ENCODE measurements at places on chromosomes 13 and 19.

GRCh38 chr19:5567360-5567969, at the start of gene TINCR:
TINCR (minus strand) TSS chr19:5567953.
- no peak for DNase-seq

GRCh38 chr13:42673677-42674076, 99.7 kb downstream of the TNFSF11 start:
- no peak for DNase-seq

DNA sequence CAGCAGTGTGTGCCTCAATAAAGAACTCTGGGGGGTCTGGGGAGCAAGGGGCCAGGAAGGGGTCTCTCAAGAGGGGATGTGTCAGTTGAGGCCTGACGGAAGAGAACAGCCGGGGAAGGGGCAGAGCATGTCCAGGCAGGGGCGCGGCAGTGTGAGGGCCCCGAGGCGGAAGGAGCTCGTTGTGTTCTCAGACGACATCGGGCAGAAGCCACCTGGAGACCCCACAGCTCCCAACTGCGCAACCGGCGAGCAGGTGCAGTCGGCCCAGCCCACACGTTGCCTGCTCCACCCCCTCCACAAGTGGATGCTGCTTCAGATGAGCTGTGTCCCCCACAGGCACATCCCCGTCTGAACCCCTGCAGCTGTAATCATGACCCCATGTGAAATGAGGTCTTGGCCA, 4.9 kb downstream of the CACTIN start:
- no peak for DNase-seq

GRCh38 chr13:112966776-112967175, 2.2 kb upstream of the MCF2L start:
- no peak for DNase-seq

GRCh38 chr19:4360081-4360569, 16.8 kb downstream of the MPND start:
- no peak for DNase-seq

GRCh38 chr13:68834375-68834774, 1273.3 kb upstream of the ATXN8OS start:
- no peak for DNase-seq

- no peak for DNase-seq
These were observed 228.6 kb upstream of the KLHL1 start for GRCh38 chr13:70336866-70337265.

- peak; percentile 43 for DNase-seq
These were observed 178.3 kb downstream of the EFNB2 start for GRCh38 chr13:106357198-106357597.

- DNase-seq = no peak
These were observed 9.6 kb upstream of the TCF3 start for GRCh38 chr19:1661995-1662394.

- DNase-seq = no peak
These were observed 819.5 kb downstream of the DIAPH3 start for GRCh38 chr13:59343993-59344822.

GRCh38 chr19:32910874-32911273, 41.3 kb upstream of the SLC7A9 start:
- no peak for DNase-seq

DNA sequence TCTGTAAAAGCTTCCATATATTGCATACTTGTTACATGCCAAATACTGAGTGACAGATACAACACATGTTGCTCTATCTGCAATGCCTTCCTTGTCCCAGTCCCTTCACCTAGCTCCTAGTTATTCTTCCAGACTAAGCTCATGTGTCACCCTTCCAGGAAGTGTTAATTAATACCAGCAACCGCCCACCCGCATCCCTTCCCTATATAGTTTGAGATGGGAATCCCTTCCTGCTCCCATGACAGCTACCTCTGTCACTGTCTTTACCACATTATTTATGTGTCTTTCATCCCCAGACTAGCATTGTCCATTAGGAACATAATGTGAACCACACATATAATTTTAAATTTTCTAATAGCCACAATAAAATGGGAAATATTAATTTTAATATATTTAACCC, 49.5 kb upstream of the FRY start:
- DNase-seq = no peak

- DNase-seq = no peak
These were observed 59.2 kb downstream of the STK24 start for GRCh38 chr13:98517576-98518310.

- DNase-seq = no peak
These were observed 9.8 kb downstream of the MEDAG start for GRCh38 chr13:30915691-30916541.

GRCh38 chr13:111202156-111202621, 87.1 kb downstream of the ARHGEF7 start:
- DNase-seq = no peak

- DNase-seq = no peak
These were observed 21.2 kb downstream of the PRAM1 start for GRCh38 chr19:8481201-8481600.

DNA sequence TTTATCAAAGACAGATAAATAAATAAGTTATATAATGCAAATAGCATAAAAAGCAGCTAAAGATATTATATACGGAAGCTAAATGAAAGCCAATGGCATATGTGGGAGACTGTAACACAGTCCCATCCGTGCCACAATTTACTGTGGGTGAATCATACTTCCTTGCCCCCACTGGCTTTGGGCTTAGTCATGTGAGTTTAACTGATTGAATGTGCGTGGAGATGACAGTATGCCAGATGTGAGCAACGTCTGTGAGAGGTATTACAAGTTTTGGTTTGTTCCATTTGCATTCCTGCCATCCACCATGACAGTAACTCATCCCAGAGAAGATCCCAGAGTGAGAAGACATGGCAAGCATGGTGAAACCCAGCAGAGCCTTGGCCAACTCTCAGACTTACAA, 340.0 kb downstream of the SUCLA2 start:
- peak; percentile 79 for DNase-seq

DNA sequence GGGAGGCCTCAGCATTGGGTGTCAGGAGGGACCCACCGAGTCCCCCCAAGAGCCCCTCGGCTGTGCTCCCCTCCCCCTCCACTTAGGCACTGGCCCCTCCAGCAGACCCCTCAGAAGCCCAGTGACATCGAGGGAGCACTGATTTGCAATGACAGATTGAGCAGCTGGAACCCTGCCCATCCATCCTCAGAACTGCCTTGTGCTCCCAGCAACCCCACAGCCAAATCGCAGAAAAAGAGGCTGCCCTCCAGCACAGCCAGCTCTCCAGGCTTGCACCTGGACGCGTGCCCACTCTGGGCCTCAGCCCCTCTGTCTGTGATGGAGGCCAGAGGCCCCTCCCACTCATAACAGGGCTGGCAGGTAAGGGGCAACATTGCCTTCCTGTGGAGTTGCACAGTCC, 123.2 kb upstream of the VSTM2B start:
- DNase-seq = no peak

- DNase-seq = no peak
These were observed 54.3 kb upstream of the SERTM1 start for GRCh38 chr13:36619535-36619934.

DNA sequence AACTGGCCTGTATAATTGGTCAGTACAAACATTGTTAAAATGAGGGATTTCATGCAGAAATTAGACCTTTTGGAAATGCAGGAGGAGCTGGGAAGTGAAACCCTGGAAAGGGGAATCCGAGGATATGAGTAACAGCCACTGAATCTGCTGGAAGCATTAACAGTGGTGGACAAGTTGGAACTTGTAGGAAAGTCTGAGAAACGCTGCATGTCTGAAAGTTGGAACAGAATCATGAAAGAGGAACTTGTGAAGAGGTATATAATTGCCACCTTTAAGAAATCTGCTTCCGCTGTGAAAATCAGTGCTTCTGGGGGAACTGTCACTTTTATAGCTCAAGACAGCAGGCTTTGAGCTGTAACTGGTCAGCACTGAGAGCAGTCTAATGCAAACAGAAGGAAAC, 716.5 kb upstream of the PRR20A start:
- no peak for DNase-seq

DNA sequence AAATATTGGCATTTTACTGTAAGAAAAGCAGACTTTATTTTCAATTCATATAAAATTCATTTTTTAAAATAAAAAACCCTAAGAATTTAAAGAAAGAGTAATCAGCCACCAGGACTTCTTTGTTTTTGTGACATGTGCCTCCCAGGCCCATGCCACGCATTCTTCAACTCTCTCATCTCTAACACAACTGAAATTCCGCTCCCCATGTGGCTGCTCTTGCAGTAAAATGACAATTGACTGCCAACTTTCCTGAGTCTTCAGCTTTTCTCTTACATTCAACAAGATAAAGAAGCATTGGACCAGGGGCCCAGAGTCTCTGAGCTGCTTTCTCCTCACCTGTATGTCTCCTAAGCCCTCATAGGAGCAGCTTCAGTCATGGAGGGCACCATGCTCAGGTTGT, 372.1 kb downstream of the UQCRFS1 start:
- no peak for DNase-seq

- DNase-seq = peak; percentile 37
These were observed 12.4 kb downstream of the ATP12A start for GRCh38 chr13:24692561-24692960.

DNA sequence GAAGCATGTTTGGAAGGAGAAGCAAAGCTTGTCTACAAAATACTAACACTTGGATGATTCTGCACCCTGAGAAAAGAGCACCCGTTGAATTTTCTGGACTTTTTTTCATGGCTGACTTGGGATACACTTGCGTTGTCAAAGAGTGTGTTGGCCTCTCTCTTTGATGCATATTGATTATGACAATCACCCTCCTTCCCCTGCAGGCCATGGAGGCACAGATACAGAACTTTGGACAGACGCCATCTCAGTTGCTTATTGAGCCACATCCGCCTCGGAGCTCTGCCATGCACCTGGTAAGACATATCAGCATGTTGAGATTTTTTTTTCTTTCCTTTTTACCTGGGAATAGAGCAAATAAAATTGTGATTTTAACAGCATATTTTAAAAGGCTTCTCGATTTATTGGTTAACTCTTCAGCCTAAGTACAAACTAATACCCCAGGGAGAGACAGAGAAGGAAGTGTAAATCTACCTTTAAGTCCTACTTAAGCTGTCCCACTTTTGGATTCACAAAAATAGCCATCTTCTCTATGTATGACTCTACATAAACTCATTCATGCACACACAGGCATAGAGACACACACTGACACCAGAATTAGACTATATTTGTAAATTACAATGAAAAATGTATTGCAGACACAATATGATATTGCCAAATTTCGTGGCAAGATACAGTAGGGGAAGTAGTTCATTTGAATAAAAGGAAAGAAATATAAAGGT, 169.7 kb upstream of the MAB21L1 start:
- no peak for DNase-seq

DNA sequence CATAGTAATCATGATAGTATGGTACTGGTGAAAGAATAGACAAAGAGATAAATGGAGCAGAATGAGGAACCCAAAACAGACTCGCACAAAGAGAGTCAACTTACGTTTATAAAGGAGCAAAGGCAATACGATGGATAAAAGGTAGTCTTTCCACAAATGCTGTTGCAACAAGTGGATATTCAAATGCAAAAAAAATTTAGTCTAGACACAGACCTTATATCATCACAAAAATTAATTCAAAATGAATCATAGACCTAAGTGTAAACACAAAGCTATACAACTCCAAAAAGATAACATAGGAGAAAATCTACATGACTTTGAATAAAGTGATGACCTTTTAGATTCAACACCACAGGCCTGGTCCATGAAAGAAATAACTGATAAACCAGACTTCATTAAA, 131.6 kb downstream of the KL start:
- no peak for DNase-seq

- no peak for DNase-seq
These were observed 1204.1 kb downstream of the OLFM4 start for GRCh38 chr13:54232700-54233099.

- DNase-seq = peak; percentile 35
These were observed 614.5 kb downstream of the TBC1D4 start for GRCh38 chr13:74867460-74867859.

DNA sequence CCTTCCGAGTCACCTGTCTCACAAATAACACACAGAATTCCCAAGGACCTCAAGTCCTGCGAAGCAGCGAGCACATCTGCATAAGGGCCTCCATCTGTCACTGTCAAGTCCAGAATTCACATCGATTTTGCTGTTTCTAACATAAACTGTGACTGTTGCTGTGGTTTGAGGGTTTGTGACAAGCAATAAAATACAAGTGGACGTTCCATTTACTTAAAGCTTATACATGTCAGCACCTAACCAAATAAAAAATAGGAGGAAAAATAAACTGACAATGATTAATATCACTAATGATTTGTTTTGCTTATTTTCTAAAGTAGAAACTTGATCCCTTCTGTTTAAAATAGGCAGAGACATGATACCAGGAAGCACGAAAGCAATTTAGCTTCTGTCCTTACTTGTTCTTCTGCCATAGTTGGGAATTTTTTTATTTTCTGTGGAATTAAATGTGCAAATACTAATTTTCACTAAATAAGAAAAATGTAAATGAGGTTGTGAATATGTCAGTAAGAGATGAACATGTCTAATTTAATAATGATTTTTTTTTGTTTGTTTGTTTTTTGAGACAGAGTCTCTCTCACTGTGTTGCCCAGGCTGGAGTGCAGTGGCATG, 279.1 kb downstream of the FGF9 start:
- no peak for DNase-seq

DNA sequence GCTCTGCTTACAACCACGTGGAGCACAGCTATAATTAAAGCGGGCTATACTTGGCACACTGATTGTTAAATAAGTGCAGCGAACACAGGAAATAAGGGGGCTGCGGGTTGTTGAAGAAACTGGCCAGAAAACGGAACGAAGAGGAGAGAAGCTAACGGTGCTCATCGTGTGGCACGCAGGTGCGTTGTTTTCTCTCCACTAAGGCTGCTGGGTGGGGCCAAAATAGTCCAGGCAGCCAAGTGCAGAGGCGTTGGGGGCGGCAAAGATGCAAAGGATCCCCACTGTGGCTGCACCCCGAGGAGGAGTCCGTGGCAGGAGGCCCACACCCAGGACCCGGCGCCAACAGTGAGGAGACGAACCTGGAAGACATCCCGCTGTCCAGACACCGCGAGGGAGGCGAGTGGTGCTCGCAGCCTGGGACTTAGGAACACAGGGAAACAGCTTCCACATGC, 8.1 kb upstream of the ARL11 start:
- DNase-seq = no peak

GRCh38 chr19:3959766-3960131, 11.2 kb downstream of the DAPK3 start:
- DNase-seq = no peak

- no peak for DNase-seq
These were observed 24.1 kb downstream of the OLFM4 start for GRCh38 chr13:53052675-53053074.

DNA sequence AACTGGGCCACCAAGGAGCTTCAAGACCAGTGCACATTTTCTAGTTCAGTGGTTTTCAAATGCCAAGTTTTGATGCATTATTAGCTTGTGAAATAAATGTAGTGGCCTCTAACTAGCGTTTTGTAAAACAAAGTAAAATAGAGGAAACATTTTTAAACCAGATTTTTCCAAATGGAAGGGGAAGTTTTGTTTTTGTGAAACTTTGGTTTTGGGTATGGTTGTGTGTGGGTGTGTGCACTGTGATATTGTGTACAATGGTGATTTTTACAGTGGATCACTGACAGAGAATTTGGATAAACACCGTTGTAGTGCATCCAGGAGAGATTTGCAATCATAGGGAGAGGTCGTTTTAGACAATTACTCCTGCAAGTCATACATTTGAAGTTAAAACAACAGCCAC, 108.9 kb downstream of the SLC7A1 start:
- DNase-seq = no peak

- DNase-seq = no peak
These were observed 113.0 kb downstream of the SLC7A1 start for GRCh38 chr13:29482504-29482903.

Data from fibroblast of skin of scalp (primary cell).